ENCODE measurements at places on chromosomes 11 and 22.
A peak's percentile ranks its signal among the peaks of the same experiment; 100 is the strongest.

DNA sequence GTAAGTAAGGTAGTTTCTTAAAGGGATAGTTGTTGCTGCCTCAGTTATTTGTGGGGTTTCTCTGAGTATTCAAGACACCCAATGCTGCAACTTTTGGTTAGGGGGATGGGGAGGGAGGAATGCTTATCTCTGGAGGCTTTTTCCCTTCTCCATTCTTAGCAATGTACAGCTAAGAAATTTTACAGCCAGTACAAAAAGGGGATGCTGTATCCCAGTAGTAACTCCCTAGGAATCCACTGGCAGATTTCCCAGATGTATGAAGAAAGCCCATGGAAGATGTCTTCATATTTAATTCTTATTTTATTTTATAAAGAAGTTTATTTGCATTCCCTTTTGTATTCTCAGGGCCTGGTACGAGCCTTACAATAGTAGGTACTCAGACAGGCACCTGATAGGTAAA is 154.8 kb downstream of the ENTHD1 start:
- DNase-seq, result no peak

DNA sequence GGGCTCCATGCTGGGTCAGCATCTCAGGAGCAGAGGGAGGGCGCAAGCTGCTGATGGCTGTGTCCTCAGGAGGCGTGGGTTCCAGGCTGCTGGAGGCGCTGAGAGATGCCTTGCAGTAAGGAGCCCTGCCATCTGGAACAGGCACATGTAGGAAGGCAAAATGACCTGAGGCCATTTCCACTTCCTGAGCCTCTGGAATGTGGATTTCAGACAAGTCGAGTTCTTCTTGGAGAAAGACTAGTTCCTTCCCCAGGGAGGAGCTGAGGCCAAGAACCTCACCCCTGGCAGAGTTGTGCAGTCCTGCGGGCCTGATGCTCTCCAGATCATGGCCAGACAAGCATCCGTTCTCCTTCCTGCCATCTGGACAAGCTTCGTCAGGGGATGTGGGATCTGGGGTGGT is 19.3 kb downstream of the HPS4 start:
- no peak for DNase-seq

DNA sequence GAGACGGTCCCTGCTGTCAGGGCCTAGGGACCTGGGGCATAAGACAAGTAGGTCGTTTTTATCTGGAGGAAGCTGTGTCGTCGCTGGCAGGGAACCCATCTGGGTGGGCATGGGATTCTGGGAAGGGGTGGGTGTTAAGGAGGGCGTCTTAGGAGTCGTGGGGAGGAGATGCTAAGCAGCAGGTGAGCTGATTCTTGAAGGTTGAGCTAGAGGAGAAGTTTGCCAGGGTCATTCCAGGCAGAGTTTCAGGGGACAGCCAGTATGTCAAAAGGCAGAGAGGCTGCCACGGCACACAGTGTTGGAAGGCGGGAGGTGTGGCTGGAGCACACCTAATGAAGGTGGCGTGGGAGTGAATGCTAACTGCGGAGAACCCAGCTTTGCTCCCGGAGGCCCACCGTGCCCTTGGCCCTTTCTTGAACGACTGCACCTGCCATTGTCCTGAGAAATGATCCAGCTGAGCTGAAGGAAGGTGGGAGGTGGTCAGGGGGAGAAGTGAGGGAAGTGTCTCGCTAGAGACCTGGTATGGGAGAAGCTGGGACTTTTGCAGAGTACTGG is 1.3 kb downstream of the FAM118A start:
- no peak for DNase-seq

- DNase-seq, result no peak
These were observed 77.8 kb upstream of the GDPD4 start for GRCh38 chr11:77379253-77379652.

DNA sequence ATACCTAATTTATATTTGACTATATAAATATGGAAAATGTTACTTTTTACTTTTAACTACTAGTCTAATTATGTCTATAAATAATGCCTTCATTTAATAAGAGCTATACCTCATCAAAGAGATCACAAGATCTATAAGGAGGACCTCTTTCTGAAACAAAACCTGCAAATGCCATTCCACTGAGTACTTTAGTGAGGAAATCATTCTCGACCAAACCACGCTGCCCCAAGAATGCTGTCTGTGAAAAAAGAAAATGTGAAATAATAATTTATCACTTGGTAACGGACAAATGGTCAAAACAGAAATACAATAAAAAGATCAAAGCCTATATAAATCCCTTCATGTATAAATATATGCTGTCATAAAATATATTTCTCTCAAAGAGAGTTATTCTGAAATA is 301.7 kb downstream of the SBF2 start:
- no peak for DNase-seq

DNA sequence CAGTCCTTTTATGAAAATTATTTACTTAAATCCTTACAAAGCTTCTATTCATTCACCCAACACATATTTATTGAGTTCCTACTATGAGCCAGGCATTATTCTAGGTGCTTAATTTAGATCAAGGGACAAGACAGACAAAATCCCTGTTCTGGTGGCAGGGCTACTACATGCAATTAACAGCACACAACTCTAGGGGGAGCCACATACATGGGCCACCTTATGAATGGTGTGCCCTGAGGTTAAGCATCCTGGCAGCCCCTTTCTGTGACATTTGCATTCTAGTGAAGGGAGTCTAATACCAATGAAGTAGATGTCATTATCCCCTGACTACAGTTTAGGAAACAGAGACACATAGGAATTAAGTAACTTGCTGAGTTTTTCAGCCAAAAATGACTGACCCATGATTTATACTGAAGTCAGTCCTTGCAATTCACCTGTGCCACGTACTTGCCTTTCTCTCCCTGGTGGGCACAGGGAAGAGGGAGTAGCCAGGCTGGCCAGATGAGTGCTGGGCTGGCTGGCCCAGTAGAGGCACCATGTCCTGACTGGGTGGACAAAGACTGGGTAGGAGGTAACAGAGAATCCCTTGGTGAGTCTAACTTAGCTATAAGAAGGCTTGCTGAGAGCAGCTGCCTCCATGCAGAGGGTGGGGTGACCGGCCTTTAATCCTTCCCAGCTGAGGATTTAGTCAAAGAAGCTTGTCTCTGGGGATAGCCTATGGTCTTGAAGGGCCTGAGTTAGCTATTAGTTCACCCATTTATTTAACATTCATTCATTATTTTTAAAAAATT is 52.0 kb upstream of the ELF5 start:
- peak; percentile 11 for DNase-seq

- DNase-seq, result no peak
These were observed 156.4 kb downstream of the ATG16L2 start for GRCh38 chr11:72970557-72971118.

DNA sequence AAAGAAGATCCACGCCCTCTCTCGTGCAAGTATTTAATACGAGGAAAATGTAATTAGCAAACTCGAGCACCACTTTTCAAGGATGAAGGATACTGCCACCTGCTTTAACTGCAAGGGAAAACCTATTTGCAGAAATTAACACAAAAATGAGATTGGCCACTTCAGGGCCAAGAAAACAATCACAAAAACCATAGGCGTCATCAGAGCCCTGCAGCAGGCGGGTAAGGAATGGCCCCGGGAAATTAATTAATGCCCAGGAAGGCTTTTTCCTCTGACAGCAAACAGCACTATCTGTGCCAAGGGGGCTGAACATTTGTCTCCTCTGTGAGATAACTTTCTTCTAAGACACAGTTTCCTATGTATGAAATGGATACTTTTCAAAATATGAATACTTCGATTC is 255.7 kb downstream of the CTTN start:
- DNase-seq, result peak; percentile 35

All from NCI-H774 (cell line).